Activated naive CD4-positive, alpha-beta T cell (primary cell): ENCODE measurements at places on chromosomes 2 and 18.
A peak's percentile ranks its signal among the peaks of the same experiment; 100 is the strongest.

DNA sequence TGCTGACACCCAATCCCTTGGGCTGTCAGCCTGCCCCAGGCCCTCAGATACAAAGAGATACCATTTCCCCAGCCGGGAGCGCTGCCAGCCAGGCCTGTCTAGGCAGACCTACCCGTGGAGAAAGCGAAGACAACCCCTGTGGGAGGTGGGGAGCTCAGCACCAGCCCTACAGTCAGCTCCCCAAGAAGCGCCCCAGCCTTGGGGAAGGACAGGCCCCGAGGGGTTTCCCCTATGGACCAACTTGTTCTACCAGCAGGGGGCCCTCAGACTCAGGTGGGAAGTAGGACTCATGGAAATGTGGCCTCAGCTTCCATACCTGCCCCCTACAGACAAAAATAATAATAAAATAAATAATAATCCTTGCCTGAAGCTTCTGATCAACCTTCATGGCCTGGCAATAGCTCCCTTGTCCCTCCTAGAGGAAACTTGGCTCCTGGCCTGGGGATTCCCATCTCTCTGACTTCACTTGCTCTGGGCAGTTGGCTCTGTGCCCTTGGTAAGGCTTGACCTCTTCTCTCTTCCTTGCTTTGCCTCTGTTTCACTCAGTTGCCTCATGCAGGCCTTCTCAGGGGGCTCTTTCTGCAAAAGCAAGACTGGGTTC, 7.0 kb downstream of the SLC35F6 start:
- DNase-seq: no peak

DNA sequence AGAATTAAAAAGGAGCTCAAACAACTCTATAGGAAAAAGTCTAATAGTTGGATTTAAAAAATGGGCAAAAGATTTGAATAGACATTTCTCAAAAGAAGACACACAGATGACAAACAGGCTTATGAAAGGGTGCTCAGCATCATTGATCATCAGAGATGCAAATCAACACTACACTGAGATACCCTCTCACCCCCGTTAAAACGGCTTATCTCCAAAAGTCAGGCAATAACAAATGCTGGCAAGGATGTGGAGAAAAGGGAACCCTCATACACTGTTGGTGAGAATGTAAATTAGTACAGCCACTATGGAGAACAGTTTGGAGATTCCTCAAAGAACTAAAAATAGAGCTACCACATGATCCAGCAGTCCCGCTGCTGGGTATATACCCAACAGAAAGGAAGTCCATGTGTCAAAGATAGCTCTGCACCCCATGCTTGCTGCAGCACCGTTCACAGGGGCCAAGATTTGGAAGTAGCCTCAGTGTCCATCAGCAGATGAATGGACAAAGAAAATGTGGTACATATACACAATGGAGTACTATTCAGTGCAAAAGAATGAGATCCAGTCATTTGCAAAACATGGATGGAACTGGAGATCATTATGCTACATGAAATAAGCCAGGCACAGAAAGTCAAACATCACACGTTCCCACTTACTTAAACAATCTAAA, 46.7 kb upstream of the B3GNT7 start:
- DNase-seq: no peak

DNA sequence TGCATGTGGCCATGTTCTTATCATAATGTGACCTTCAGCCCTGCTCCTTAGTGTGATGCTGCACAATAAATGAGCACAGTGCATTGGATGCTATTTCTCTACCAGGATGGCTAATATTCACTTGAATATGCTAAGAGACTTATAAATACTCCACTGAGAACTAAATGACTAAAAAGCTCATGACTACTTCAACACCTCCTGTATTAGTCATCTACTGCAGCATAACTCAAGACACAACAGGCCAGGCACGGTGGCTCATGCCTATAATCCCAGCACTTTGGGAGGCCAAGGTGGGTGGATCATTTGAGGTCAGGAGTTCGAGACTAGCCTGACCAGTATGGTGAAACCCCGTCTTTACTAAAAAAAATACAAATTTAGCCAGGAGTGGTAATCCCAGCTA, 213.4 kb downstream of the RND3 start:
- no peak for DNase-seq

- DNase-seq: no peak
Measured at GRCh38 chr18:79410171-79410641, 14.5 kb downstream of the NFATC1 start.

DNA sequence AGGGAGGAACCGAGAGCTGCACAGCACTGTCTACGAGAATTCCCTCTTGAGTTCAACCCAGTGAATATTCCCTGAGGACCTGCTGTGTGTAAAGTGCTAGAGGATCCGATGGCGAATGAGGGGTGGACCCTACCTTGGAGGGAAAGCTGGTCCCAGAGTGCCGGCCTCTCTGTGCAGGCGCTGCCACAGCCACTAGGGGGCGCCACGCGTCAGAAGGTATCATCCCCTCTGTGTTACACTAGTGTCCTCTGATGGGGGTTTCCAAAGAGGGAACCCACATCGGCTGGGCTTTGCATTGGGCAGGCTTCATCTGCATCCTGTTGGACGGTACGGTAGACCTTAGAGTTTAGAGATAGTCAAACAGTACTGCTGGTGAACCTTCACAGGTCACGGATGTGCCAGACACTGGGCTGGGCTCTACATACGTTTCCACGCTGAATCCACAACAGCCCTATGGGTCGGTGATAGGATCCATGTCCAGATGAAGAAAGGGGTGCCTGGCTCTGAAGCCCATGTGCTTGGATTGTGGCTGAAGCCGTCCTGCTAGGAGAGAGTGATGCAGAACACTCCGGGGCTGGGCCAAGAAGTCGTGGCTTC, 39.0 kb downstream of the COA5 start:
- peak; percentile 71 for DNase-seq

- no peak for DNase-seq
Measured at GRCh38 chr2:43049836-43050801, 176.3 kb downstream of the ZFP36L2 start.

DNA sequence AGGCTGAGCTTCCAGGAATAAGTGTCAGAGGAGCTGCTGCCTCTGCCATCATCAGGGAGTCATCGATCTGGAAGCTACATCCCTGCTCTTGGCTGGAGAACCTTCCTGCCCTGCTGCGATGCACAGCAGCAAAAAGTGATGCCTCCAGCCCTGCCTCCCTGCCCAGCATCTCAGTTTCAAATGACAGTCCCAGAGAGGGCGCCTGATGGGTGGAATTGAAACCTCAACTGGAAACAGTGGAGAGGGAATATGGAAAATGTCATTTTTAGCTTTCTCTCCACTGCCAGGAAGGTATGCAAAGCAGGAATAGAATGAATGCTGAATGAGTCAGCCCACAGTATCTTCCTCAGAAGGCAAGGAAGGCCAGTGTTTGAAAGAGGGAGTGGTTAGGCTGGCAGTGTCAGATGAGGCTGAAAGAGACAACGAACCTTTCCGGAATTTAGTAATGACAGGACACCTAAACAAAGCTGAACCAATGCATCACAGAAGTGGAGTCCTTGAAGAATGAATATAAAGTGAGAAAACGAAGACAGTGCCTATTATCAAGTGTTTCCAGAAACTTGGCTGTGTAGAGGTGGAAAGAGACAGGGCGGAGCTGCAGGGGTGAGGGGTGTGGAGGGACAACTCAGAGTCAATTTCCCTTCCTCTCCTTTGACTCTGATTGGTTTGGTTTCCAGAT, 153.9 kb upstream of the NDUFV2 start:
- no peak for DNase-seq

- no peak for DNase-seq
Measured at GRCh38 chr2:190746971-190747761, 98.3 kb downstream of the NAB1 start.

DNA sequence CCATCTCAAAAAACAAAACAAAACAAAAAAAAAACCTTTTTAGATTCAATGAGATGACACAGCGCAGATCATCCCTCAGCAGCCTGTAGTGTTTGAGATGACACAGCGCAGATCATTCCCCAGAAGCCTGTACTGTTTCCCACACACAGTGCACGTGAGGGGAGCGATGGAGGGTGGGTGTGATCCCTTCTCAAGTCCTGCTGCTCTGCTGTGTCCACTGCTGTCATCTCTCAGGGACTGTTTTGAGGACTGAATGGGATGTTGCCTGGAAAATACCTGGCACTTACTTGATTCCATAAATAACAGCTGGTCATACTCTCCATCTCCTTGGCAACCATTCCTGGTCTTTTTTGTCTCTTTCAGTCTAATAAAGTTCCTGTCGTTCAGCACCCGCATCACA, 25.7 kb downstream of the TGOLN2 start:
- no peak for DNase-seq

- no peak for DNase-seq
Measured at GRCh38 chr18:75304678-75305557, 94.3 kb downstream of the TSHZ1 start.

DNA sequence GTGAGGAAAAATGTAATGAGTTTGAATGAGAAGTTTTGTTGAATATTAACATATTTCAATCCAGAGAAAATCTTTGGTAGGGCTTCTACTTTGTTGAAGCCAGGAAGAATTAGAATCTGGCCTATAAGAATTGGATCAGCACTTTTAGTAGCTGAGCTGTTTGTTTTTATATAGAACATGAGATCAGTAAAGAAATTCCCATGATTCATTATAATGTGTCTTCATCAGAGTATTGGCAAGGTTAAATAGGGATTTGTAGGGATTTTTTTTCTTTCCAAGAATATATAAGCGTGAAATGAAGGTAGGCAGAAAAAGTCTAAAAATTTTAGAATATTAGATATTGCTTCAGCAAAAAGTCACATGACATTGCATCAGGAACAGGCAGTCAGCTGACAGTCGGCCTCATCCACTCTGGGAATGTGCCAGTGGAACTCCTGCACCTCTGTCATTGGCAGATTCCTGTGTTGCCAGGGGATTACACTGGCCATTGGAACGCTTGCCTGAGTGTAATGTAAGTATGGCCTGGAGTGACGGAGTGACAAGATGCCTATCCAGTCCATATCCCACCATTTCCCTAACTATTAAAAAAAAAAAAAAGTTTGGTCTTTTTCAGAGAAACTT, 60.6 kb downstream of the SERTAD2 start:
- DNase-seq: no peak

- no peak for DNase-seq
Measured at GRCh38 chr2:44053456-44053855, 57.7 kb upstream of the LRPPRC start.

DNA sequence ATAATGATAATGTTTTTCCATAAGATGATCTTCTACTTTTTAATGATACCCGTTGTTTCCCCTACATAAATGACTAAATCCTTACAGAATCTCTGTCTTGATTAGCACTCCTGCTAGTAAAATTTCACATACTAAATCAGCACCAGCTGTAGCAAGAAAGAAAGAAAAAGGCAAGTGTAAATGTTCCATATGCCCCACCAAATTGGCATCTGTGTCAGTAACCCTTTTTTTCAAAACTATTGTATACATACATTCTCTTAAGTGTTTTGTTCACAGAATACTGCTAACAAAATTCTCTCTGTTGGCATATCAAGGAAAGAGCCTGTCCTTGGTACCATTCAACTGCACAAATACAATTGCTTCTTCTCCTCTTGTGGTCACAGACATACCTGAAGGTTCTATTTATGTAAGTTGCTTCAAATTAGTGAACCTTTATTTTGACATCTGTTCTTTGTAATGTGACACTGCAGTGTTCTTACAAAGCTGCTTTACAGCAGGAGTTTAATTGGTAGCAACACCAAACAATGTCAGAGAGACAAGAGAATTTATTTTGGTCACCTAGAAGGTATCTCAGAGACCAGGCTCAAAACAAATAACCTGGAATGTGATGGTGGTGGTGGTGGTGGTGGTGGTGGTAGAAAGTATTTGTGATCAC, 641.9 kb downstream of the ZEB2 start:
- no peak for DNase-seq
